Heart right ventricle (tissue), 16 donors: ENCODE measurements at places on chromosomes 12 and 14. TPM values are rescaled to one million over a fixed set of nuclear protein-coding genes. Genes with fewer than 3 reads are reported as not detected.

DNA sequence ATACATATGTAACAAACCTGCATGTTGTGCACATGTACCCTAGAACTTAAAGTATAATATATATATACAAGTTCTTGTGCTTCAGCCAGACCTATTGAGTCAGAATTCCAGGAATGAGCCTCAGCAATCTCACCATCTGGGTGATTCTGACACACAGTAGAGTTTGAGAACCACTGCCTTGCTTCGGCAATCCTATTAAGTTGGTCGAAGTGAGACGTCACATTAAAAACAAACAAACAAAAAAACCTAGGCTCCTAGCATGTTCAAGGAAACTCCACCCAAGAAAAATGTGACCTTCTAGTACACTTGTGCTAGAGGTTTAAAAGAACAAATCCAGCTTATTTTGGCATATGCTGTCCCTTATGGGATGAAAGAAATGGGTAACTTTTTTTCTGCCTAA, 115.8 kb downstream of the SINHCAF start:
- DNase-seq = no peak
- H3K36me3 ChIP-seq = no peaks in the 10 kb centered on the region
- H3K4me1 ChIP-seq = no peaks in the 10 kb centered on the region
- no peak overlapping the region for H3K27ac ChIP-seq

DNA sequence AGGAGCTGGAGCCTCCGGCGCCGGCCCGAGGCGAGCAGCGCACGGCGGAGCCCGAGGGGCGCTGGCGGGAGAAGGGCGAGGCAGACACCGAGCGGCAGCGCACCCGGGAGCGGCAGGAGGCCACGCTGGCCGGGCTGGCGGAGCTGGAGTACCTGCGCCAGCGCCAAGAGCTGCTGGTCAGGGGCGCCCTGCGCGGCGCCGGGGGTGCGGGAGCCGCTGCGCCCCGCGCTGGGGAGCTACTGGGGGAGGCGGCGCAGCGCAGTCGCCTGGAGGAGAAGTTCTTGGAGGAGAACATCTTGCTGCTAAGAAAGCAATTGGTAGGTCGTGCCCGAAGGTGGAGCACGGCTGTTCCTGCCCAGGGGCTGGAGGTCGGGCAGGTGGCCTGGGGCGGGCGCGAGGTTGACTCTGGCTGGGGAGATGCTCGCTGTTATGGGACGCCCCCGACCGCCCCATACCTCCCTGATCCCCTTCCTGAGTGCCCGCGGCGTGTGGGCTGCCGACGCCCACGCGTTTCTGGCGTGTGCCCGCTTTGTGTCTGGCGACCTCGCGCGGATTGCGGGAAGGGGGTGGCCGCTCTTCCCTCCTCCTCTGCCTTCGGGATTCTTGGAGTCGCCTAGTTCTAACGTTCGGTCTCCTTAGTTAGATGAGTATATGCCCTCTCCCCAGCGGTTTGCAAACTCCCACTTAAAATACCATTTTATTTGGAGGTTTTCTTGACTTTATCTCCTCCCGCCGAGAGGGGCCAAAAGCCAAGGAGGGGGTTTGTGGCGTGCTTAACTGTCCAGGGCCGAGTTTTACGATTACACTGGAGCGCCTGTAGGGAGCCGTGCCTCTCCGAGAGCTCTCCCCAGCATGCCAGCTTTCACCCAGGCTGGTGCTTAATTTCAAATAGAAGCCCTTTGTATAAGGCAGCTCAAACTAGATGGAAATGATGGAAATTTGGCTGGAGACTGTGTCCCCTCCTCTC, 752 bp downstream of the DACT1 start:
- no peaks in the 10 kb centered on the region for H3K4me1 ChIP-seq
- H3K27ac ChIP-seq = peak overlapping the region; percentile 84
- peaks cover 20% of the 10 kb centered on the region for H3K36me3 ChIP-seq
- no peaks in the 10 kb centered on the region for H3K27me3 ChIP-seq
- H3K4me3 ChIP-seq = peak overlapping the region; percentile 71

DNA sequence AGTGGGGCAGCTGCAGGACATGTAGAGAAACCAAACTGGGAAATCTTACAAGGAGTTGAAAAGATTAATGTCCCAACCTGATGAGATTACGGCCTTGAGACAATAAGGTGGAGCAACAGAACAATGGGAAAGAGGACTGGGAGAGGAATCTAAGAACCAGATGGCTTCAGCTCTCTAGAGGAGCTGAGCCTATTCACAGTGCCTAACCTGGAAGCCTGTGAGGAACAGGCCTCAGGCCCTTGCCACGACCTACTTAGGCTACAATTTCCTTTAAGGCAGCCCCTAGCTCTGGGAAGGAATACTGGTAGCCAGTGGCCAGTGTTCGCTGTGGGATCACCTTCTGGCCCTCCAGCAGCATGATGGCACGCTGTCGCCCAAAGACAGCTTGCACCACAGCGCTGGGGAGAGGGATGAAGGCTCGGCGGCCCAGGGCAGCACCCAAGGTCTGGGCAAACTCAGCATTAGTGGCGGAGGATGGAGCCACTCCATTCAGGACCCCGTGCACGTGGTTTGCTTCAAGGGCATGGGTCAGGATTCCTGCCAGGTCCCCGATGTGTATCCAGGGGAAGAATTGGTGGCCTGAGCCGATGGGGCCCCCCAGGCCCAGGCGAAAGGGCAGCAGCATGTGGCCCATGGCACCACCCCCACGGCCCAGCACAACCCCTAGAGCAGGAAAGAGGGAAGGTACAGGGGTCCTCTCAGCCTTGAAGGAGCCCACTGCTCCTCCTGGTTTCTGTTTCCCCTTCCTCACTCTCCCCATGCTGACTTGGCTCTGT, 2.6 kb downstream of the SDR39U1 start:
- H3K36me3 ChIP-seq = no peaks in the 10 kb centered on the region
- H3K4me3 ChIP-seq = no peak overlapping the region
- peaks cover 48% of the 10 kb centered on the region for H3K4me1 ChIP-seq
- no peak overlapping the region for H3K27ac ChIP-seq

GRCh38 chr14:36702474-36702873, 40.8 kb downstream of the PAX9 start:
- H3K4me3 ChIP-seq = no peak overlapping the region
- H3K36me3 ChIP-seq = no peaks in the 10 kb centered on the region
- no peaks in the 10 kb centered on the region for H3K4me1 ChIP-seq
- DNase-seq = no peak

ASB2 gene
- total RNA-seq = 180 TPM
